ENCODE measurements at places on chromosomes 4 and X.

GRCh38 chr4:8906991-8907595 is 35.5 kb upstream of the HMX1 start:
- no peak for DNase-seq

DNA sequence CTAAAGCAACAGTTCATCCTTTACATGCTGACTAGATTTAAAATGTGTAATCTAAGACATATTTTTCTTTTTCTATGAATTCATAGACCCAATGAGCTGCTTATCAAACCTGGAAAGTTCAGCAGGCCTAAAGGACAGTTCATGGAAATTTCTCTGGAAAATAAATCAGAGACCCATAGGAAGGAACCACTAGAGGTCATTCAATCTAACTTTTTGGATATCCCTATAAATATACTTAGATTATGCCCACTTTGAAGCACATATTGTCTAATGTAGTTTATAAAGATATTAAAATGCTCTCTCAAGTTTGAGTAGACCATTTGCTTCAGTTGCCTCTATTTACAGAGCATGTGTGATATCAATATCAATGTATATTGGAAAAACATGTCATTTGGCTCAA is 473.0 kb downstream of the FAT4 start:
- DNase-seq: no peak

- no peak for DNase-seq
Observed at GRCh38 chrX:120566817-120567216, 6.1 kb upstream of the CUL4B start.

GRCh38 chr4:144565527-144566195 is 80.3 kb upstream of the HHIP start:
- DNase-seq: no peak

- DNase-seq: no peak
Observed at GRCh38 chr4:180558427-180558826, 1684.8 kb upstream of the TENM3 start.

DNA sequence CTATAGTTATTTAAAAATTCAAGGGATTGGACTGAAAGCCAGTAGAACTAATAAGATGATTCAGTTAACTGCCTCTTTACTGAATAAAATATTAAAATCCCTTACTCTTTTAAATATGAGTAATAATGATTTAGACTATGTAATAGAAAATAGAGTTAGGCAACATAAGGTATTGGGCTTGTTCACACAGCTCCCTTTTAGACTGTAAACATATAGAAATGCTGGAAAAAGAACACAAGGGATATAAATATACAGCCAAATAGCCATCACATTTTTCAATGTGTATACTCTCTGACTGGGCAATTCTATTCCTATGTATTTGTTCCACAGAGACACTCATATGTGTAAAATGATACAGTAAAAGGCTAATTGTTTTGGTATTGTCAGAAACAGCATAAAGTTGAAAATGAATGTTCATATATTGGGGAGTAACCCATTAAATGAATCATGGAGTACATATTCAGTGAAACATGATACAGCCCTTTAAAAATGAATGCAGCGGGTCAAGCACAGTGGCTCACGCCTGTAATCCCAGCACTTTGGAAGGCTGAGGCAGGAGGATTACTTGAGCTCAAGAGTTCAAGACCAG is 129.8 kb downstream of the TBC1D19 start:
- DNase-seq: no peak

- no peak for DNase-seq
Observed at GRCh38 chrX:12929701-12930100, 23.3 kb downstream of the TLR8 start.

DNA sequence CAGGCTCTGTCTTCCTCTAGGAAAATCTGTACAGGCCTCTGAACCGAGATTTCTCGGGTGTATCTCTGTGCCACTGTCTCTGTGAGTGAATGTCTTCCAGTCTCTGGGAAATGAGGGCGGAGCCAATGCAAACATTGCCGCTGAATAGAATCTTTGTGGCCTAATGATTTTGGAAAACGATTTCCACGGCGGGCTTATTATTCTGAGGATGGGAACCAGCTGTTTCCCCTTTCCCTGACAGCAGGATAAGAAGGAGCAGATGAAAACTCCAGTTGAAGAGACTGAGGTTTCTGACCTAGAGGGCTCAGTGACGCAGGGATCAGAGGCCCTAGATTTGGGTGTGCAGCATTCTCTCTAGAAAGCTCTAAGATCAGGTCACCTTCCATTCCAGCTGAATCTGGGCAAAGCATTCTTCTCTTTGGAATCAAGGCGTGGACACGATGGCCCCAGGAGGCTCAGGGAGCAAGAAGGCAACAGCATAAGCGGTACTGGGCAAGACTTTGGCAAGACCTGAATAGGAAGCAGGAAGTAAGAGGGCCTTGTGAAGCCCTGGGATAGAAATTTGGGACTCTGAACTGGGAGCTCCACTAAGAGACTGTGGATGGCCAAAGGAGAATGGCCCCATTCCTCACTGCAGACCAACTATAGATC is 47.3 kb downstream of the PJA1 start:
- DNase-seq: no peak

DNA sequence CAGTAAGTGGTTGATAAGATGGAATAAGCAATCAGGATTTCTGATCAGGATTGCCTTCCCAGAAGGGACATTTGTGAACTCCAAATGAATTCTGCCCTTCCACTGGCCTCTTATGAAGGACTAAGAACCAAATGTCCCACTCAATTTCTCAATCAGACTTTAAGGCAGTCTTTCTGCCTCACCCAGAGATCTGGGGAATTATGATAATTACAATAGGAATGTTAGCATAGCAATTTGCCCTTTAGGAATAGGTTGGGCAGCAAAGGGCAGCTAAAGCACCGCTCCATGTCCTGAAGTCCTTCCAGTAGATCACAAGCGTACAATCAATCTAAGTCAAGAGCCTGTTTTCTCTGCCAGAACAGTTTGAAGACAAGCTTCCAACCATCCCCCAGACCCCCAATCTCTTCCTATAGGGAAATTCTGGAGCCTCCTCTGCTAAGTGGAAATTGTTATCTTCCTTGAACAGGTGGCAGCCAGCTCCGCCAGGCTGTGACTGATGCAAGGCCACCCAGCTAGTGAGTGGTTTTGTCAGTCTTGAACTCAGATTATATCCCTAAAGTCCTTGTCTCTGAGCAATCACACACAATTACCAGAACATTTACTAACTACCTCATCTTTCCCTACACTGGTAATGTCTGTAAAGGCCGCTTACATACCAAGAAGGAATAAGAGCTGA is 18.6 kb downstream of the NKX3-2 start:
- no peak for DNase-seq

DNA sequence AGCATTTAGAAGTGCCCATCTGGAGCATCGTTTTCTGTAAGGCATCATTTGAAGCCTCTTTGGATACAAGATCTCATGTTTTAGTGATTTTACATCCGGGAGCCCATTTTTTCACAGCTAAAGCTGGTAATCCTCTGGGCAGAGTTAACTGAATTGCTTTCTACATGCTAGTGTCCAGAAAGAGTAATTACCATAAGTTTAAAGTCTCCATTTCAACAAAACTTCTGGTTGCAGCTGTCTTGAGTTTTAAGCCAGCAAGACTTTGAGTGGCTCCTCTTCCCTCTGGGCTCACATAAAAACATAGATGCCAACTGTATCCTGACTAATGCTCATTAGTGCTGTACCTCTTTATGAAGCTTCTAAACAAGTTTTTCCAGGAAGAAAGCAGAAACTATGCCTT is 65.4 kb downstream of the GPRIN3 start:
- no peak for DNase-seq

DNA sequence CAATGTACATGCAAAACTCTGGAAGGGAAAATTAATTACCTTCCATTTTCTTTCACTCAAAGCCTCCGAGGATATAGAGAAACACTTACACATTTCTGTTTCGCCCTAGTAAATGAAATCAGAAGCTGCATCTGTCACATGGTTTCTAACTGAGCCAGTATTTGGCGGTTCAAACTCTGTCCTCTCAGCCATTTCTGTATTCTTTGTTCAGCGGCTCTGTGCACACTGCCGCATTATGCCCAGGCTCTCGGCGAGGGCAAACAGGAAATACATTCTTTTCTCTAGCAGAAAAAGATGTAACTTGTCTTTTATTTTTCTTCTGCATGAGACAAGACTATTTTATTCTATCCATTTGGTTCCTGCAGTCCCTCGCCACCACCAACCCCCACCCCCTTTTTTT is 71.4 kb upstream of the GPM6B start:
- DNase-seq: no peak

- no peak for DNase-seq
Observed at GRCh38 chr4:100590325-100590724, 72.5 kb upstream of the EMCN start.

- no peak for DNase-seq
Observed at GRCh38 chrX:100479329-100479728, 69.3 kb upstream of the PCDH19 start.

DNA sequence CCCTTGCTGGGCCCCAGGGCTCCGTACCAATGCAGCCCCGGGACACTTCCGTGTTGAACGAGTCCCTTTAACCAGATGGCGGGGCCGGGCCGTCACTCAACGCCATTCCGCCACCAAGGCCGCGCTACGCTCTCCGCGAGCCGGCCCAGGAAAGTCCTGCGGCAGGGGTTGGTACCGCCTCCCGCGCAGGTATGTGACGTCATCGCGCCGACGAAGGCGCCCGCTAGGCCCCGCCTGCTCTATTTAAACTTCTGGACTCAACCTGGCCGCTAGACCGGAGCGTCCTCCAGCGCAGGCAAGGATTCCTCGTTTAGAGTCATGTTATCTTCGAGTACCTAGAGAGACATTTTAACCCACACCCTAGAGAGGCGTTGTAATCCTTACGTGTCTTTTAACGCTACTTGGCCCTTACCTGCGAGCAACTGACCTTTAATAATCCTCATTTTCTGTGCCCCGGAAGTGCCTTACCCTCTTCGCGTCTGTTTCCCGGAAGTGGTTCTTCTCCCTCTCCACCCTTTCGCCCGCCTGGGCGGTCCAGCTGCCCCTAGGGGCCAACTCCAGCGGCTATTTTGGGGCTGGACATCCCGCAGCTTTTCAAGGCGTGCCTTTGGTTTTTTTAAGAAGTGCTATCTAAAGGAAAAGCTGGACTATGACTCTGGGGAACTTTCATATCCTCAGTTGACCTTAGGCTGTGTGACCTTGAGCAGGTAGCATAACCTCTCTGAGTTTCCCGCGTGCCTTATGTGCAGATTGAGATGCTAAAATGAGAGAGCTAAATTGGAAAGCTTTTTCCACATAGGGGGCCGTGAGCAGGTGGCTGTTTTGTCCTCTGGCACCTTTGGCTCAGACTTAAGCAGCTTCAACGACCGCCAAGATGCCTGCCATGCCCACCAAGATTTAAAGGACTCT is at the start of gene PNPLA4:
TSS of gene PNPLA4 (minus strand) at position 155 of the 909 bp plus-strand sequence. CDS start 1,294 bp downstream, outside the sequence.
- peak; percentile 26 for DNase-seq

DNA sequence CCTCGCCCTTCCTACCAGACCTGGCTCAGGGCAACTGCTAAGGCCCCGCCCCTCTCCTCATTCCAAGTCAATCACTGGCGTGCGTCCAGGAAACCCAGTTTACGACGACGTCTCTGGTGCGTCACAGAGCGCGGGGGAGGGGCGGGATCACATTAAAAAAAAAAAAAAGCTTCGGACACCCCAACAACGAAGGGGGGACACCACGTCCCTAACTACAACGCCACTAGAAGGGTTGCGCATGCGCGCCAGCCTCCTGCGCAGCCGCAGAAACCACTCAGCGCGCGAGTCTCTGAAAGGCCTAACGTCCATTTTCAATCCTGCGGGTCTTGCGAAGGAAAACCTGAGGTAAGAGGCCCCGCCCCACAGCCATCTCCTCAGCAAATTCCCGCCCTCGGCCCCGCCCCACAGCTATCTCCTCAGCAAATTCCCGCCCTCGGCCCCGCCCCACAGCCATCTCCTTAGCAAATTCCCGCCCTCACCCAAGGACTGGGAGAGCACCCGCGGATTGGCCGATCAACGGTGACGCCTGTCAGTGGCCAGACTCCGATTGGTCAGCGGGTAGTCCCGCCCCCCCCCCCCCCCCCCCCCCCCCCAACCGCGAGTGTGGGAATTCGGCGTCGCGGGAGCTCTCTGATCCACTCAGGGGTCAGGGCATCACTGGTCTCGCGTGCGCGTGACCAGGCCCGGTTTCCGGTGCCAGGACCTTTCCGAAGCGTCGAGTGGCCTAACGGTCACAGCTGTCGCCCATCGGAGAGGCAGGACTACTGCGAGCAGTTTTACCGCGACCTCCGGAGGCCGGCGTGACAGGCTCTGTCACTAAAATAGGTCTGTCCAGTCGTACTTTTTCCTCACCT is at the start of gene SCML1:
TSS of gene SCML1 (plus strand) at position 638 of the 854 bp plus-strand sequence. CDS start 6,694 bp downstream, outside the sequence.
- DNase-seq: peak; percentile 94

GRCh38 chr4:29423836-29424721 is 1296.1 kb upstream of the PCDH7 start:
- DNase-seq: no peak

DNA sequence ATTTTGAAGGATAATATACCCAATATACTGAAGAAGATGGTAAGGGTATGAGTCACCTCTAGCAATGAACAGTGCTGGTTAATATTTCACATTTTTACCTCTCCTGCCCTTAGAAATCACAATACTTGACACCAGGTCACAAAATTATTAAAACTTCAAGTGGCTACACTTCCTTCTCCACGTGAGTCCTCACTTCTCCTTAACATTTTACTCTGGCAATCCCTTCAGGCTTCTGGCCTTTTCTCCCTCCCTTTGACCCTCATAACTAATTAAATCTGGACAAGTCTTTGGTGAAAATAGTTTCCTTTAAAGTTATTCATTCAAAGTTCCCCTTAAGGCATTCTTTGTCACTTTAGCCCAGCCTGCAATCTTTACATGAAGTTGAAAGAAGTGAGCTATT is 190.4 kb downstream of the UNC5C start:
- no peak for DNase-seq

DNA sequence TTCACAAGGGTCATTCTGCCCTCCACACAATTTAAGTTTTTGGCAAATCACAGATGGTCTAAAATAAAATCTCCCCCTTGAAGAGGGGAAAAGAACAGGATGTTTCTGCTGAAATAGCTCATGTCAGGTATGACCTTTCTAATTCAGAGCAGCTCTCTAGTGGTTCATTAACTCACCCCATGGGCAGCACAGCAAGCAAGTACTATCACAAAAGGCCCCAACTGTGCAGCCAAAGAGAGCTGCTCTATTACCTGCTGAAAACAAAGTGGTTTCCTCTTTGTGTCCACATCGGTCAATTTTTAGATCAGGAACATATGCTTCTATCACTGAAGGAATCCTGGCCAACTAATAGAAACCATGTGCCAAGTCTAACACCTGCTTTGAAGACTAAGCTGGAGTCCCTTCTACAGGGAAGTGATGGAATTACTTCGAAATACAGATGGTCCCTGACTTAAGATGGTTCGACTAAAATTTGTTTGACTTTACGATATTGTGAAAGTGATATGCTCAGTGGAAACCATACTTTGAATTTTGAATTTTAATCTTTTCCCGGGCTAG is 164.3 kb downstream of the ENOX2 start:
- DNase-seq: no peak

DNA sequence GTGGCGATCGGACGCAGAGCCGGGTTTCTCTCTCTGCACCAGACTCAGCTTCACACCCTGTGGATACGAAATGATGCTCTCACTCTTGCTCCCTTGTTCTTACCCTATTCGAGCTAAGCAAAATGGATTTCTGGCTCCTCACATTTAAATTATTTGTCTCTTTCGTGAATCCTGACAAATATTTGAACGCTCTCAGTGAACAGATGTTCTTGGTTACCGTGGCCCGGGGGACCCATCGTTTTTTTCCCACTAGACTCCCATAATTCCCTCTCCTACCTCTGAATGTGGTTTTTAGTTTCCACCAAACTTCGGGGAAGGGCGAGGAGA is 630 bp downstream of the SMARCA5 start:
- DNase-seq: no peak

- no peak for DNase-seq
Observed at GRCh38 chr4:122665161-122665929, 44.5 kb upstream of the IL21 start.

All from tibial nerve (tissue), 4 donors.